ENCODE measurements at places on chromosomes 16 and 17.

GRCh38 chr16:84080378-84080777, 36.4 kb downstream of the MBTPS1 start:
- no peak for DNase-seq

GRCh38 chr17:49490276-49490675, 4.8 kb upstream of the NGFR start:
- DNase-seq: no peak

GRCh38 chr16:86865851-86866662, 287.7 kb downstream of the FOXL1 start:
- no peak for DNase-seq

DNA sequence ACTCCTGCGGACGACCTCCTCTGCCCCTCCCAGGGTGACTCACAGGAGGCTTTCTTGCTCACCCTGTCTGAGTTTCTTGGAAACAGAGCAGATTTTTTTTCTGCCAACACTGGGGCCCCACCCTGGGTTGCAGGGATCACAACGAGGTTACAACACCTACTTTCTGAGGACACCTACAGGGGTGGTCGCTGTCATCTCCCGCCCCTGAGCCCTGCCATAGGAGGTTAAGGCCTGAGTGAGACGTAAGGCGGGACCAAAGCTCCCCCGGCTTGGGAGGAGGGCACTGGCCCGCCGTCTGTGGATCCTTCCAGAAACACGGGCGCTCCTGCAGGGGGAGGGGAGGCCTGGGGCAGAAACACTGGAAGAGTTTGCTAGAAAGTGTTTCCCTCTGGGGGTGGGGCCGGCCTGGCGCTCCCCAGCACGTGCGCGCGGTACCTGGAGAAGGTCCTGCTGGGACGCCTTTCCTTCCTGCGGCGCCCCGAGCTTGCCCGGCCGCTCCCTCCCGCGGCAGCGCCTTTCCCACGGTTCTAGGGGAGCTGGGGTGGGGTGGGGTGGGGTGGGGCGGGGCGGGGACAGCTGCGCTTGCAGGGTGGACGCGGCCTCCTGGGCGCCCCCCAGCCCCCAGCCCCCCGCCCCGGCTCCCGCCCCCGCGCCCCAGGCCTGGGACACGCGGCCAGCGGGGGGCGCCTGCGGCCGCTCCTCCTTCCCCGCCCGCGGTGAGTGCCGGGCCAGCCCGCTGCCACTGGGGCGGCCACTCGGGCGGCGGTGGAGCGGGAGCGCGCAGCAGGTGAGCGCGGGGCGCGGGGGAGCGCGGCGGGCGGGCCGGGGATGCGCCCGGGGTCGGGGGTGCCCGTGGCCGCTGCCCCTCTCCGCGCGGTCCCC, 20.7 kb upstream of the ADCY7 start:
- DNase-seq: no peak

GRCh38 chr17:17621254-17621653, 29.7 kb upstream of the PEMT start:
- DNase-seq: no peak

DNA sequence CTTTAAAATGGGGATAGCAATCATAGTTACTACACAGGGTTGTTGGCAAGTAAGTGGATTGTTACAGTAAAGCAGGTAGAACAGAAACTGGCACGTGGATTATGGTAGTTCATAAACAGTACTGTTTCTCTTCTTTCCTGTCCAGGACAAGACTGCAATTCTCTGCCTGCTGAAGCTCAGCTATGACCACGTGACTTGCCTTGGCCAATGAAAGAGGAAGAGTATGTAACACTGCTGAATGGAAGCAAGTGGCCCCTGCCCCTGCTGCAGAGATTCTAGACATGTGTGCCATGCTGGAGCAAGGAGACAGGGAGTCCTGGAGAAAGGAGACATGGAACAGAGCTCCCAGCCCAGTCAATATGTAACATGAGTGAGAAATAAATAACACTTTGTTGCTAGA, 66.6 kb upstream of the TOX3 start:
- DNase-seq: no peak

All from stimulated activated CD8-positive, alpha-beta memory T cell treated with anti-CD3 and anti-CD28 coated beads, Interleukin-15, amount 100 ng/mL, for 1 hour (primary cell).